ENCODE measurements at places on chromosomes 5 and 9.
A peak's percentile ranks its signal among the peaks of the same experiment; 100 is the strongest.

- no peak for DNase-seq
Observed at GRCh38 chr9:121757281-121757585, 105.8 kb downstream of the DAB2IP start.

GRCh38 chr5:10653751-10654400, 90.0 kb downstream of the ANKRD33B start:
- DNase-seq: no peak

DNA sequence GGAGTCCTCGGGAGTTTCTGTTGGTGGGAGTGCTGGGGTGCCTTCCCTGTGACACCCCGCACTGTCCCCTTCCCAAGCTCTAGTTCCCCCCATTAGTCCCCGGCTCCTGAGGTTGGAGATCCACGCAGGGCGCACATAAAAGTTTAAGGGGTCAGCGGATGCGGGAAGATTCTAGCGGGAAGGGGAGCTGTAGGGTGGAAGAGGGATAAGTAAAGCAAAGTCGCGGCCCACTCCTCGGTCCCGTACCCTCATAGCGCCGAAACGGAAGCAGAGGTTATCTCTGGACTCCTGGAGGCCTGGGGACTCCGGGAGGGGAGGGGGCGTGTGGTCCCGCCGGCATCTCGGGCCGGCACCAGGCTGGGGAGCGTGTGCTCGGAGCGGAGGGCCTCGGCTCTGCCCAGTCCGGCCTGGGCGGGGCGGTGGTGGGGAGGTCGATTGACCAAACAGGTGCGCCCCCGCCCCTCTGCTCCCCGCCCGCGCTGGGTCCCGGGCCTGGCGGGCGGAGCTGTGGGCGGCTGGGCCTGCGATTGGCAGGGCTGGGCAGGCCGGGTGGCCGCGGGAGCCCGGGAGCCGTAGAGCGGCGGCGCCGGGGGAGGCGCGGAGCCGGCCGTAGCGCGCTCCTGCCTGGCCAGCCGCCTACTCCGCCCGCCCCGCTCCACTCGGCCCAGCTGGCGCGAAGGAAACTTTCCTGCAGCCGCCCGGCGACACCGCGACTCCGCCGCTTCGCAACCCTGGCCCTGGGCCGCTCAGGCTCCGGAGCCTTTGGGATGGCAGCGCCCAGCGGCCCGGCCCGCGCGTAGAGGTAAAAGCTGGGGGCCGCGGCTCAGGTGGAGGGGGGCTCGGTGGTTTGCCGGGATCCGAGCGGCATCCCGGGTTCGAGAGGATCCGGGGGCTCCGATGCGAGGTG, 52.2 kb upstream of the DAB2IP start:
- DNase-seq: peak; percentile 49

- DNase-seq: no peak
Observed at GRCh38 chr9:33133186-33133585, 34.0 kb downstream of the B4GALT1 start.

DNA sequence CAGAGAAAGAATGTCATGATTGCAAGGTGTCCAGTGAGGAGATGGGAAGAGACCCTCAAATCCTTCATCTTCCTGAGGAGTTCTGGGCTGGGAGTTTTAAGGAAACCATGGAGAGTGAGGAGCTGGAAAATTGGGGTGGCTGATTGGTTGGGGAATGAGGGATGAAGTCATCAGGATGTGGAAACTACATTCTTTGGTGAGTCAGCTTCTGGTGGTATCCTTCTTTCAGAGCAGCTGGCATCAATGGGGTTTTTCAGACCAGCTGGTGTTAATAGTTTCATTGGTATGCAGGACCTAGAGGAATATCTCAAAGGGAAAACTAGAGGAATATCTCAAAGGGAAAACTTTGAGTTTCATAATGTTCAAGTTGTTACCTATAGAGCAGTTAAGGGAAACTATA, 45.2 kb downstream of the RNF180 start:
- DNase-seq: no peak

Measured in GM20000 (cell line).